ENCODE measurements at places on chromosomes 7 and 10.
A peak's percentile ranks its signal among the peaks of the same experiment; 100 is the strongest.

DNA sequence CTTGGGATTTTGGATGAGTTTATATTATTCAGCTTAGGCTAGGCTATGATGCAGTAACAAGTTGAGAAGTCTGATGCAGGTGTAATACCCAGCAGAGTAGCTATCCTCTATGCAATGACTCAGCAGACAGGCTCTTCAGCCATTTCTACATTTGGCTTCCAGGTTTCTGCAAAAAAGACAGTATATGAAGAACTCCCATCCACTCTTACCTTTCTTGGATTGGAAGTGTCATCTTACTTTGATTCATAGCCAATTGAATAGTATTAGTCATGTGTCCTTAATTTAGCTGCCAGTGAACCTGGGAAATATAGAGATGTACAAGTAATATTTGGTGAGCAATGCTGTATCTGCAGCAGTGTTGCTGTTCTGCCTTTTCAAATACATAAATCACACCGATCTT, 127.8 kb upstream of the NPSR1 start:
- no peak for DNase-seq

DNA sequence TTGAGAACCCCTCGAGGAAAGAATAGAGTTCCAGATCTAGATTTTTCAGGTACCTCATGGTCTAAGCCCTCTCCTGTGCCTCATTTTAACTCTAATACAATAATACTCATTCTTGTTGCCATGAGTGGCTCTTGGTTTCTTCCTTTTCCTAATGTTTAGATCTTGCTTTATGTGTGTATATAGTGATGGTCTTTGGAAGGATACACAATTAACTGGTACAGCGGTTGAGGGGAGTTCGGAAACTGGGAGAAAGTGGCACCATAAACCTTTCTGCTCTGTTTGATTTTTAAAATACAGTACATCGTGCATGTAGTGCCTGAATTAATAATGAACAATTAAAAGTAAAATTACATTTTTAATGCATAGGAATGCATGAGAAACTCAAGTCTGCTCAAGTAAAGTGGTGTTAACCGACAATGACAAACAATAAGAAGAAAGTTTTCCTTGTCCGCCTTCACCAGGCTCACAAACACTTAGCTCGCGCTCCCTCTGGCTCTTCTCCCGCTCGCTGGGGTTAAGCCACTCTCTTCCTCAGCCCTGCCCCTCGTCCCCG, 386 bp upstream of the EIF4EBP2 start:
- no peak for DNase-seq

GRCh38 chr10:111117528-111118277, 40.9 kb downstream of the ADRA2A start:
- DNase-seq = no peak

GRCh38 chr7:26038201-26038990, 113.6 kb upstream of the NFE2L3 start:
- DNase-seq = no peak

DNA sequence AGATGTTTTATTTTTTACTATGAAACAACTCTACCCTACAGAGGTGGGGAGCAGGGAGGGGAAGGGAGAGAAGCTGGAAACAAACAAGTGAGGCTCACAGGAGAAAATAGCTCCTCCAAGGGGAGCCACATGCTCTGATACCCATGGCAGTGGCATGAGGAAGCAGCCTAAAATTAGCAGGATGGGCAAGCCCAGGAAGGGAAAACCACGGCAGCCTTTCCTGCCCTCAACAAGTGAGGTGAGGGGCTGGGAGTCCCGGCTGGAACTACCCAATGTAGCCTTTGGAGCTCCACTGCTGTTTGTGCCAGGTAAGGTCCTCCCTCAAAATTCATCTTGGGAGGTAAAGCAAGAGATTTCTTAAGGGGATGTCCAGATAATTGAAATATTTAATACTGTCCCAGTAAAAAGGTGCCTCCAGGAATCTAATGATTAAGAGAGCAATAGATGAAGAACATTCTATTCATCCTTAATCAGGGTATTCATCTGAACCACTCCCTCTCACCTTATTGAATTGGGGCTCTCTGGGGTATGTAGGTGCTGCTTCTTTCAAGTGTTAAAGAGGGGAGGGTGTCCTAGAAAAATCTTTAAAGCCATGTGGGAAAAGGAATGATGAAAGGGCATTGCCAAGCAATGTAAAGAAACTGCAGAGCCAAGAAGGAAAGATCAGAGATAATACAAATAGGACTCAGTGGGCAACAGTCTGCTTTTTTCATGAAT, 12.8 kb upstream of the HERC4 start:
- DNase-seq = no peak

- no peak for DNase-seq
Observed at GRCh38 chr10:24039897-24040296, 169.0 kb upstream of the KIAA1217 start.

DNA sequence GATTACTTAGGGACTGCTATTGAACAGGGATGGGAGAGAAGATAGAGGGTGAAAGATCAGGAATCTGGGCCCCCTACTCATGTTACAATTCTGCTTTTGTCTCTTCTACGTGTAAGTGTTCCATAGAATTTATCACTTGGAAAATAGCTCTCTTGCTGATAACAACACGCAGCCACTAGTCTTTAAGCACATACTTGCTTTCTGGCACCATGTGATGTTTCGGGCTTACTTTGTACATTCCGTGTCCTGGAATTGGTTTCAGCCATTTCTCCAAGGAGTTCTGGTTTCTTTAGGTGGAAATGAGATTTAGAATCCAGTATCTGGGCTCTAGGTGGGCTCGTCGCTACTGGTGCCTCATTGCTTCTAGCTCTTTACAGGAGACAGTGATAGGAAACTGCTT, 59.7 kb downstream of the TFAM start:
- DNase-seq = no peak

- DNase-seq = no peak
Observed at GRCh38 chr7:13794581-13794980, 194.9 kb downstream of the ETV1 start.

DNA sequence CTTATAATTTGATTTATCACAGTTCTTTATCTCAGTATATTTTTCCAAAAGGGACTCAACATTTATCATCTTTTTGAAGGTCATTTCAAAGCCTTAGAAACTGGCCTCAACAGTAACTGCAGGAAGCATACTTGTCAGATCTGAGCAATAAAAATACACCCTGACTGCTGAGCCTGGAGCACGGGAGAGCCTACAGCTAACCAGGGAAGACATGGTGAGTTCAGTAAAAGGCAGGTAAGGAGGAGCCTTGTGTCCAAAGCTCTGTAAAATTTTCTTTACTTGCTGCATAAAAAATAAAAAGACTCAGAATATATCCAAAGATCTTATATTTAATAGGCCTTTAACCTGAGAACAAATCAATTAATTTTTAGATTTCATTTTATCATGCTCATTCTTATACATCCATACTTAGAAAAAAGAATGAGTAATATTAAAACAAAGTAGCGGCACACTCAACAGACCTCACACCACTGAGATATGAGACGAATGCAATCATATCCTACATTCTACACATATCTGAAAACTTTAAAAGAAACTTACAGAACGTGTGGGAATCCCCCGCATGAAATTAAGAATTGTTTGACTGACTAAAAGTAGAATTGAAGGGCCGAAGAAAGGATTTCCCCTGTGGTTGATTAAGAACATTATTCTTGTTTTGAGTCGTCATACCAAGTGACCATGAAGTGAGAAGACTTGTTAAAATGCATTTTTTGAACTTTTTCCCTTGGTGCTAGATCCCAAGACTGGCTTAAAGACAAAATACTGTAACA, 296.4 kb upstream of the MKLN1 start:
- no peak for DNase-seq

- DNase-seq = no peak
Observed at GRCh38 chr7:130444751-130445407, 4.1 kb upstream of the CEP41 start.

- no peak for DNase-seq
Observed at GRCh38 chr10:95305606-95306317, 15.0 kb upstream of the PDLIM1 start.

DNA sequence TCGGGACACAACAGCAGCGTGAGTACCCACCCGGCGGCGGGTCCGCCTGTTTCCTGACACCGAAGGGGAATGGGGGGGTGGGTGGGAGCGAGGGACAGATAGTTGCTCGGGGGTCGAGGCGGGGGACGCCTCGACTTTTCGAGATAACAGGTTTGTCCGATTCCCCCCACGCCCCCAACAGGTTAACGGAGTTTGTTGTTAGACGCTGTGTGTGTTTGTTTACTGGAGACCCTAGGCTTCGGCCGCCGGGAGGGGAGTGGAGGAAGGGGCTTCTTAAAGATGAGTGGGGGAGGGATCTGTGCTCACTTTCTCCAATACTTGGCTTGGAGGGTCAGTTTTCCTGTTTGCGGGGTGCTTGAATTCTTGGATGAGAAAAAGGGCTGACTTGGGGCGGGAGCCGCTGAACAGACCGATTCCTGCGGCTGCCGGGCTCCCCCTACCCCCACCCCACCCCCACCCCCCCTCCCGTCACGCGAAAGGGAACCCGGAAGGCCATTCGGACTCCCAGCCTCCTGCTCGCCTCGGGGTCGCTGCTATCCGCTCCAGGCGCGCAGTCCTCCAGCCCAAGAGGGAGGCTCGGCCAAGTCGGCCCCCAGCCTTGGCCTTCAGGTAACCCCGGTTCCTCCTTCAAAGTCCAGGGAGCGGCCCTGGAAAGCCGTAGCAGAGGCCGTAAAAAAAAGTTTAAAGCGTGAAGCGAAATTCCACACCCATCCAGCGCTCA, 1.0 kb downstream of the SORCS3 start:
- no peak for DNase-seq

- peak; percentile 63 for DNase-seq
Observed at GRCh38 chr10:28984431-28984830, 304.4 kb upstream of the LYZL1 start.

DNA sequence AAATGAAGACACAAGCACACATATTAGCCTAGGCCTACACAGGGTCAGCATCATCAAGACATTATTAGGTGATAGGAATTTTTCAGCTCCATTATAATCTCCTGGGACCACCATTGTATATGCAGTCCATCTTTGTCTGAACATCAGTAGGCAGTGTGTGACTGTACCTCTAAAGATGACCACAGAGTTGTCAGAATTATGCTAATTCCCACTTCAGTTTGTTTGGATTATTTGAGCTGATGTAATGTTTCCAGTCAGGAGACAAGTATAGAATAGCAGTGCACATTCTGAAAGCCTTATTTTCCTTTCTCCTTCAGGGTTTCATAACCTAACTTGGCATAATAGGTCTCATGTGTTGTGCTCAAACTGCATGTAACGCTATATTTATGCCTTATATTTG, 306.4 kb downstream of the NXPH1 start:
- no peak for DNase-seq

- no peak for DNase-seq
Observed at GRCh38 chr7:112833082-112833481, 42.9 kb upstream of the TMEM168 start.

GRCh38 chr7:37284805-37285231, 163.8 kb downstream of the ELMO1 start:
- DNase-seq = no peak

DNA sequence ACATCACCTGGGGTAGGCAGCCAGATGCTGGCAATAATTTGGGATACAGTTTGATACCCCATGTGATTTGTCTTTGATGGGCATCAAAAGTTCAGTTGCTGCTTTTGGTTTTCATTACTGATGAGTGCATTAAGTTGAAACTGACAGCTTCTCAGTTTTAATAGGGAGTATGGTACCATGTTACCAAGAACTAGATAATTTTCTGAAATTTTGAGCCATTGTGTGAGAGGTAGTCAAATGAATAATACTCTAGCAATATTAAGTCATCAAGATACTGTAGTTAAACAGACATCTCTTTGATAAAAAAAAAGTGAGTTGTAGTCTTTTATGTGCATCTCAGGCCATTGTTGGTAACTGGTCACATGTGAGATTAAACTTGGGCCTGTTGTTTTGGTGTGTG, 71.5 kb downstream of the ST7 start:
- no peak for DNase-seq

GRCh38 chr10:32110790-32111189, 54.6 kb upstream of the KIF5B start:
- DNase-seq = no peak

DNA sequence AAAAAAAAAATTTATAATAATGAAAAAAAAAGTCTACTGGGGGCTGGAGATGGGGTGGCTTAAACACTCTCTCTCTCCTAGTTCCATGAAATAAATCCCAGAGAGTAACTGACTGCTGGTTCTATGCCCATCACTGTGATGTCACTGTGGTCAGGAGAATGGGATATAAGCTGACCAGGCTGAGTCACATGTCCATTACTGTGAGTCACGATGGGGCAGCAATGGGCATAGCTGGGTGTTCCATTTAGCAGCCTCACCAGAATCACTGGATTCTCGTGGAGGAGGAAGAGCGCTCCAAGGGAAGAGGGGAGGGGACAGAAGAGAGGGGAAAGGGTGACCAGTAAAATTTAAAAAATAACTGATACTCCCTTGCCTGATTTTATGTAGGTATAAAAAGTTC, 37.1 kb downstream of the MASTL start:
- DNase-seq = peak; percentile 92

DNA sequence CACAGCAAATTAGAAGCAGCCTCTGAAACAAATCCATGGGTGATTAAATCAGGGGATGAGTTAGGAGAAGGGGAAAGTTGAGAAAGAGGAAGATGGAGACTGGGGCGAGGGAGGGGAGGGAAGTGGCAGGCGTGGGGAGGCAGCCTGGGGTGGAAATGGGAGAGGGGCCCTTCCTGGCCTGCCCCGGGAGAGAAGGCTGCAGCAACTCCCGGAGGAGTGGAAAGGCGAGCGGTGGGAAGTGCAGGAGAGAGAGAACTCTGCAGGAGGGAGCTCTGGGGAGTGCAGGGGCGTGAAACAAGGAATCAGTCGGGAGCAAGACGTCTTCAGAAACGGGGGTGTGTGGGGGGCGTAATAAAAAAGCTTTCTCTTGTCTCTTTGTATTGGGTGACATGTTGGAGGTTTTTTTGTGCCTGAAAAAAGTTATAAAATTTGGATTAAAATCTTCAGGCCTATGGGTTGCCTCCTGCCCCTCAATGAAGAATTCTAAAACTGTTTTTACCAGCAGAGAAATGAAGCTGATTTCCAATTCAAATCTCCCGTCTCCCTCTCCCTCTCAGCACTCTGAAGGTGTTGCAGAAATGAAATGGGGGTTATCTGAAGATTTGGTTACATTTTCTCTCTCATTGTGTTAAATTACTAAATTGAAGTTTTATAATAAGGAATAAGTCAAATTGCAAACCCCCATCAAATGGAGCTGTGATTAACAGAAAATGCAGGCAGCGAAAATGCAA, 4.7 kb upstream of the UNCX start:
- DNase-seq = no peak

GRCh38 chr10:124017729-124018128, 75.7 kb downstream of the CHST15 start:
- no peak for DNase-seq

GRCh38 chr7:139482662-139483466, 609 bp downstream of the KLRG2 start:
- DNase-seq = no peak

DNA sequence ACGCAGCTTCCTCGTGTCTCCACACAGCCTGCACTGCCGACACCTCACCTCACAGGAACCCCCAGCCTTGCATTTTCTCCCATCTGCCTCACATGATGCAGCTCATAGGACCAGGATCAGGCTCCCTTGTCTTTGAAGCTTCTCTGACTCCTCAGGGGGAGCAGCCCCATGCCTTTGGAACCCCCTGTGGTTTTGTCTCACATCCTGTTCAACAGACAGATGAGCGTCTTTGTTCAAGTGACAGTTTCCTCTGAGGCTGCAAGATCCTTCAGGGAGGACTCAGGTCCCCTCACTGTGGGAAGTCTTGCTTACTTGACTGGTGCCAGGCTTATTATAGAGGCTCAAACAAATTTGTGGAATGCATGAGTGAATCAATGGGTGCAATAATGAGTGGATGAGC, 667.1 kb downstream of the INHBA start:
- no peak for DNase-seq

GRCh38 chr10:47326927-47327330, 4.7 kb downstream of the GDF2 start:
- no peak for DNase-seq

GRCh38 chr10:43969506-43969905, 320.8 kb upstream of the ZNF32 start:
- DNase-seq = no peak

Data from HCEC 1CT (cell line).